ENCODE measurements at places on chromosomes 1 and 21. TPM values are rescaled to one million over a fixed set of nuclear protein-coding genes. Genes with fewer than 3 reads are reported as not detected.

- peak; percentile 44 for DNase-seq
Observed at GRCh38 chr1:24321697-24322469, 2.7 kb downstream of the GRHL3 start.

DNA sequence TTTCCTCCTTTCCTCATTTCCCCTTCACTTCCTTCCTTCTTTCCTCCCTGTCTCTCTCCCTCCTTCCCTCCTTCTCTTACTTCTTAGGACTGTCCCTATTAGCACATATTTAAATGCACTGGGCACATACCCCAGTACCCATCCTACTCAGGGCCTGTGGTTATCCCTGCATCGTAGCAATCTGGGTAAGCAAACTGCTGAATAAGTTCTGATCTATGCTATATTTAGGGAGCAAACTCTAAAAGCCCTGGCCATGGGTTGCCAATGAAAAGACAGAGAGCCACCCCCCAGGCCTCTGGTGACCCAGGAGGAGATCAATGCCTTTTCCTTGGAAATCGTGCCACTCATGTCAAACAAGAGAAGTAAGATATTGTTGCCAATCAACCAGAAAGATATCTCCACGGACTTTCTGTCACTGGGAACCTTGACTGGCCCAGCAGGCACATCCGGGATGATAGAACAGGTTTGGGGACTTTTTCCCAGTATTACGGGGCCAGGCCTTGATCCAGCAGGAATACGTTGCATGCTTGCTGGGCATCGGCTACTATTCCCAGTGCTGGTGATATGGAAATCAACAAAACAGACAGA, 5.4 kb downstream of the FAM3B start:
- no peak for DNase-seq

- DNase-seq, result no peak
Observed at GRCh38 chr1:168467452-168467851, 76.3 kb downstream of the XCL2 start.

DNA sequence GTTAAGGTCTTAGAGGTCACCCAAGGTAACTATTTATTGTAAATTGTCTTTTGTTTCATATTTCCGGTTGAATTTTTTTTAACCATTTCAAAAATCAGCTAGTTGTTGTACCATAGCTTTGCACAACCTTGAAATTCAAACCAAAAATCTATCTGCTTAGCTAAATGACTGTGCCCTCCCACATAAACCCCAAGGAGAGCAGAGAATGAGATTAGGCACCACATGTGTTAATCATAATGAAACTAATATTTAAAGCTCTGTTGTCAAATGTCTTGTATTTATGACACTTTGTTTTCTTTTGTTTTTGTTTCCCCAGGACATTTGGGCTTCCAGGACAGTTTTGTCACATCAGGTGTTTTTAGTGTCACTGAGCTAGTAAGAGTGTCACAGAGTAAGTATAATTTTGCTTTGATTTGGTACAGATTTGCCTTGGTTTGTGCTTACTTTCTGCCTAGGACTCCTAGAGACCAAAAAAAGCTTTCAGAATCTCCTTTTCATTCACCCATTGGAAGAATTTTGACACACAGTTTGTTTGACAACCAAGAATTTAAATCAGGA, 249.9 kb downstream of the NFIA start:
- no peak for DNase-seq

Gene HEYL
- polyA plus RNA-seq, result 22.1 TPM
